Pons (tissue), 1 donor: ENCODE measurements at places on chromosomes 5 and 9.
A peak's percentile ranks its signal among the peaks of the same experiment; 100 is the strongest.

DNA sequence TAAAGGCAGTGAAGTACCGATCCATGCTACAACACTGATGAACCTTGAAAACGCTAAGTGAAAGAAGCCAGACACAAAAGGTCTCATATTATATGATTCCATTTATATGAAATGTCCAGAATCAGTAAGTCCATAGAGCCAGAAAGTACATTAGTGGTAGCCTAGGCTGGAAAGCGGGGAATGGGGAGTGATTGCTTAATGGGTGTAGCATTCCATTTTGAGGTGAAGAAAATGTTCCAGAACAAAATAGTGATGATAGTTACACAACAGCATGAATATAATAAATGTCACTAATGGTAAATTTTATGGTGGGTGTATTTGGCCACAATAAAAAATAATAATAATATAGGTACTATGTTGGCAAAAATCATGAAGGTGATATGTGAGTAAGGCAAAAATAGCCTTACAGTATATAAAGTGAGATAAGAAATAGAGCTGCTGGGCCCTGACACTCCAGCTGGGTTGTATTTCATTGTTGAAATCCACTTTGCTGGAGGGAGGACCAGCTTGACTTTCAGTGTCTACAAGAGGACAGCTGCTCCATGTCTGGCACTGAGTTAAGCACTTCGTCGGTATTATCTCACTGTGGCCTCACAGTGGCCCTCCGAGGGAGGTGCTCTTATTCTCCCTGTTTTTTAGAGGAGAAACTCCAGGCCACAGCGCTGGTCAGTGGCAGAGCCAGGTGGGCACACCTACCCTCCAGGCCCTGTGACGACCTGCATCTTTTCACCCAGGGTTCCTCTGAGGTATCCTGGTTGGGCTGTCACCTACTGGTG, 22.4 kb upstream of the ANGPTL2 start:
- no peak for DNase-seq

GRCh38 chr5:100667161-100667630, 132.0 kb downstream of the FAM174A start:
- no peak for DNase-seq

DNA sequence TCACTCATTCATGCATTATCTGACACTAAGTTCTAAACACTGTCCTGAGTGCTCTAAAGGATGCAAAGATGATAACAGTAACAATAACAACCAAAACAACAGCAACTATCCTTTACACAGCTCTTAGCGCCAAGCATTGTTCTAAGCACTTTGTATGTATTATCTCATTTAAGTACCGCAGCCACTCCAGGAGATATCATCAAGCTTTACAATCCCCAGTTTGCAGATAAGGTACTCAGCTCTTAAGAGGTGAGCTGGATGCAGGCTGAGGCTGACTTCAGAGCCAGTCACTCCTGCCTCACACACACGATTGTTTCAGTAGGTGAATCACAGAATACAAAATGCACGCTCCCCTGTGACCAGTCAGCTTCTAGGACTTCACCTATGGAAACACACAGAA, 141.8 kb downstream of the PAX5 start:
- no peak for DNase-seq

GRCh38 chr5:176175101-176175852, 62.9 kb upstream of the SIMC1 start:
- no peak for DNase-seq

DNA sequence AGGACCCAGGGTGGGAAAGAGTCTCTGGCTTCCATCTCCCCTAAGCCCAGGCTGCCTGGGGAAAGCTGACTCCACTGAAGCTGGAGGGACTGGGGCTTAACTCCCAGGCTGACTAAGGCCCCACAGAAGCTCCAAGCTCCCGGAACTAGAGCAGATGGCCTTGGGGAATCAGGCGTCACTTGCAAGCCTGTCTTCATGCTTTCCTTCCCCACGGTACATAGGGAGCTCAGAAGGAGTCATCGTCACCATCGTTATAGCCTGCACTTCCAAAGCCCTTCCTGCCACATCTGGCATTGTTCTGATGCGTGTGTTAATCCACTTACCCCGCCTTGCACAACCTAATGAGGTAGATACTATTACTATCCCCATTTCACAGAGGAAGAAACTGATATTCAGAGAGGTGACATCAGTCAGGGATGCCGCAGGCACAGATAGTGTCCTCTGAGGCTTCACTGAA, 11.5 kb downstream of the AQP3 start:
- no peak for DNase-seq

GRCh38 chr9:130845901-130846481, 10.9 kb downstream of the ABL1 start:
- DNase-seq = peak; percentile 73
